Stimulated activated CD8-positive, alpha-beta memory T cell treated with anti-CD3 and anti-CD28 coated beads, Interleukin-2, amount 100 ng/mL, for 1 hour (primary cell): ENCODE measurements at places on chromosomes 6 and 20.

DNA sequence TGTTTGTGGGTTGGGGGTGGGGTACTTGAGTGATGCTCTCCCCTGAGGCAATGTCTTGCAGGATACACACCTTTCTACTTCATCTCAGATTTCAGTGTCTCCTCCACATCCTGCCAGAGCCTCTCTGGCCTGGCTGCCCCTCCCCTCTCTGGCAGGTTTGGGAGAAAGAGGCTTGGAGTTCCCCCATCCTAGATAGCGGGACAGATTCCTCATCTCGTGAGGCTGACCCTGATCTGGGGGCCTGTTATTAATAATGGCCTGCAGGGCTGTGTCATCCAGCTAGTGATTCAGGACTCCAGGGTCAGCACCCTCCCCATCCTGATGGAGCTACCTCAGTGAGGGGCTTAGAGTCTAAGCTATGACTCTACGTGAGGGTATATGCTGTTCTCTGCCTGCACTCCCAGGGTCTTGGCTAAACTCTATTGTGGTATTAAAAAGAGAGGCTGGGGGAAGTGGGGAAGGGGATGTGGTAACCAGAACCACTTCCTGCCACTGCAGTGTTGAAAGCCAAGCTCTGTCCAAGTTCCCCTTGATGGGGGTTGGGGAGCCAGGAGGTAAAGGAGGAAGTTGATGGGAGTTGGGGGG, 3.7 kb upstream of the MMP9 start:
- DNase-seq: no peak

DNA sequence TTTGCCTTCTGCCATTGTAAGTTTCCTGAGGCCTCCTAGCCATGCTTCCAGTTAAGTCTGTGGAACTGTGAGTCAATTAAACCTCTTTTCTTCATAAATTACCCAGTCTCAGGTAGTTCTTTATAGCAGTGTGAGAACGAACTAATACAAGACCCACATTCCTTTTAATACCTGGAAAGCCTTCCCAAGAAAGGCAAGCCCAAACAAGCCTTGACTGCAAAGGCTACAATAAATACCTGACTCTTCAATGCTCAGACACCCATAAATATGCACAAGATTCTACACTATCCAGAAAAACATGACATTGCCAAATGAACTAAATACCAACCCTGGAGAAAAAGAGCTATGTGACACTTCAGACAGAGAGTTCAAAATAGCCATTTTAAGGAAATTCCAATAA, 338.8 kb downstream of the HAO1 start:
- no peak for DNase-seq

- no peak for DNase-seq
Observed at GRCh38 chr6:63904650-63905248, 269.1 kb downstream of the PHF3 start.

DNA sequence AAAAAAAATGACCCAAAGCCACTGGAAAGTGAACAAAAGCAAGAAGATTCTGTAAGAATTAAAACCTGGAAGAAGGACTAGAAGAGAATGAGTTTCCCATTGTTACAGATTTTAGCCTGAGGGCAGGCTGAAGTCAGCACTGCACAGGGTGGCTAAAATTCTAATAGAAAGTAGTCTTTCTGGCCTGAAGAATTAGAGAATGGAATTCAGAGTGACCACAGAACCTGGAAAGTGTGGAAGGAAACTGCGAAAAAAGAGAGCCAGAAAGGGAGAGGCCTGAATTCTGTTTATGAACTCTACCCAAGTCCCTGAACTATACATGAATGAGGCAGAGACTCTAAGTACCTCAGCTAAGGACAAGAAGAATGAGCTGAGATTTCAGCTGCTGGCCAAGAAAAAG, 38.9 kb upstream of the FILIP1 start:
- DNase-seq: no peak

DNA sequence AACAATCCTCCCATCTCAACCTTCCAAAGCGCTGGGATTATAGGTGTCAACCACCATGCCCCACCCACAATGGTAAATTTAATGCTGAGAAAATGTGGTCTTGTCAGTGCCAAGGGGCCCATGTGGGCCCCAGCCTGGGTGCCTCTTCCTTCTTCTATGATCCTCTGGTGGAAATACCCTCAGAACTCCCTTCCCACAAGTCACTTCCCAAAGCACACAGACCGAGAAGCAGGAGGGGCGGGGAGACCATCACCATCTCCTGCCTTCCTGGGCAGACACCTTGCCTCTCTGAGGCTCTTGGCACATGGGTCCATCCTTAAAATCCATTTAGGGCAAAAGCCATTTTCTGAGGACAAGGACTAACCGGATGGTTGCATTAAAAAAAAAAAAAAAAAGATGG, 59.0 kb downstream of the NOL4L start:
- no peak for DNase-seq

- DNase-seq: no peak
Observed at GRCh38 chr6:27514906-27515495, 42.1 kb upstream of the ZNF184 start.

DNA sequence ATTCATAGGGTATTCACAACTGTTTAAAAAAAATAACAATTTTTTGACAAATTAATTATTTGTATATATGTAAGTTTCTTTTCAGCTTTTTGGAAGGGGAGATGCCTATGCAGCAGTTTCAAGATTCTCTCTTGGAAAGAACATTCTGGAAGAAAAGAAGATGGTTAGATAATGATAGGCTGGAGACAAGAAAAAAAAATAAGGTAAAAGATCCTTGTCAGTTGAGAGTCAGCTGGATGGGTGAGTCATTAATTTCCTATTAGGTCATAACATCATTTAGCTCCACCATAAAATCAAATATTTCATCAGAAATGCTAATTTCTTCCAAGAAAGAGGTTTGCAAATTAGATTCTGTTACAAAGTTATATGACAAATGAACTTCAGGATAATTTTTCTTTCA, 880.4 kb downstream of the EPHA7 start:
- no peak for DNase-seq

- DNase-seq: no peak
Observed at GRCh38 chr20:14444106-14444505, 106.7 kb upstream of the FLRT3 start.

- no peak for DNase-seq
Observed at GRCh38 chr20:45206725-45207124, at the start of gene SEMG1. Gene SEMG1, plus strand, starts transcription at chr20:45207033. Its CDS starts 21 bp downstream, at chr20:45207054.
